SJSA1 (cell line): ENCODE measurements at places on chromosomes 3 and 15.

DNA sequence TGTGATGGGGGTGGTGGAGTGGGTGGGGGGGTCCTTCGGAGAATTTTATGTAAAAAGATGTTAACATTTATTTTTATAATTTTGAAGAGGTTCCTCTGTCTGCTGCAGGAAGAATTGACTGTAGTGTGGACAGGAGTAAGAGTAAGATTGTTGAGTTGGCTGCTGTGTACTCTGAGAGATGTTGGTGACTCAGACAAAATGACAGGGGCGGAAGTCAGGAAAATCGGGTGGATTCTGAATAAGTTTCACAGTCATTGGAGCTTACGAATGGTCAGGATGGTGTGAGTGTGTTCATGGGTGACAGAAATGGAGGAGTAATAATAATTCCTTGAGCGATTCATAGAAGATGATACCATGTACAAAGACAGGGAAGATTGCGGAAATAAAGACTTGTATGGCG is 420.0 kb downstream of the ROBO2 start:
- DNase-seq, result no peak

DNA sequence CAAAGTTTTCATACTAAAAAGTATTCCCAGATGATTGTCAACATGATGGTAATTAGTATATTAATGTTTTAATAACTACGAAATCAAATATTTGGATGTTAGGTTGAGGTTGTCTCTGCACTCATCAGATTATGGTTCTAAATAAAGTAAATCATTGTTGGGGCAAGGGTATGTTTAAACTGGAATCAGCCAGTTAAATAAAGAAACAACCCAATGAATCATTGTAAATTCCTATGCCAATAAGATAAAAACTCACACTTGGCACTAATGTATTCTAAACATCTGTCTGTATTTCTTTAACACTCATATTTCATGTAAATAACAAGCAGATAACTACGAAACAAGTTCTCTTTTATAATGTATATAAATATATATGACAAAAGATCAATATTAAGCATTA is 92.7 kb downstream of the PEAK1 start:
- no peak for DNase-seq

DNA sequence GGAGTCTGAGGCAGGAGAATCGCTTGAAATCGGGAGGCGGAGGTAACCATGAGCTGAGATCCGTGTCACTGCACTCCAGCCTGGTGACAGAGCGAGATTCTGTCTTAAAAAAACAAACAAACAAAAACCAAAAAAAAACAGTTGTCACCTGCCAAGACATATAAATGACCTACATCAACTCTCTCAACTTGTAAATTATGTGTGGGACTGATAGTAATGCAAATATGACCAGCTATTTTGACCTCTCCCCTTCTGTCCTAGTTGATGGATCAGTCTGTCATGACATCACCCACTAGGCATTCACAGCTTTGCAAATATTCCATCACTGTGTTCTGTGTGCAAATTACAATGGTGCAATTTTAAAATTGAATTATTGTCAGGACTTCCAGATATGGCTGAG is 175.4 kb downstream of the EBLN2 start:
- no peak for DNase-seq

DNA sequence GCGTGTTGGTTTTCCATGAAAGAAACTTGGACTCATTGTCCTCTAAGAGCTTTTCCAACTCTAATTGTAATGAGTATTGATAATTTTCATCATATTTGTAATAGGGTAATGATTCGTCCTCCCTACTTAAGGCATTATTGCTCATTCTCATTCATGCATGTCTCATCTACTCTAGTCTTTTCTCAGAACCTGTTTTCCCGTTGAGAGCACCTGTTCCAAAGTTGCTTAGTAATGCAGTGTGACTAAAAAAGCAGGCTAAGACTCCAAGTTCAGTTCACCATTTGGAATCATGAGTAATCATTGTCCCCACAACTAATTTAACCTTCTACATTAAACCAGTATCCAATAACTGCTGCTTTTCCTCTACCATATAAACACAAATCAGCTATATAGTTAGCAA is 84.0 kb downstream of the FILIP1L start:
- no peak for DNase-seq

- no peak for DNase-seq
Observed at GRCh38 chr15:49079340-49080039, 33.2 kb upstream of the SECISBP2L start.

DNA sequence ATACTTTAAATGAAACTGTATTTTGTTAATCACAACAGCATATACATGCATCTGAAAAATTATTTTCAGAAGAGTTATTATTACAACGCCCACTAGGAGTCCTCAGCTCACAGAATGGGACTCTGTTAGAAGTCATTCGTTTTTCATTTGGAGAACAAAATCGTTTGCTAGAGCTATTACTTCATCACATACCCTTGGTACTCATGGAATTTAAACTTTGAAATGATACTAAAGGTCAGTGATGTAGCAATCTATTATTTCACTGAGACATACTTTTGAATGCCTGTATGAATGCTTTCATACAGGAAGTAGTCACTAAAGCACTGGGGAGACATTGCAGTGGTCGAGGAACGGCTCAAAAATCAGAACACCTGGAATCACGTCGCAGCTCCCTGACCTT is 198.1 kb downstream of the MBNL1 start:
- DNase-seq, result no peak
